Aorta (tissue), 5 donors: ENCODE measurements at places on chromosomes 12 and 14.

DNA sequence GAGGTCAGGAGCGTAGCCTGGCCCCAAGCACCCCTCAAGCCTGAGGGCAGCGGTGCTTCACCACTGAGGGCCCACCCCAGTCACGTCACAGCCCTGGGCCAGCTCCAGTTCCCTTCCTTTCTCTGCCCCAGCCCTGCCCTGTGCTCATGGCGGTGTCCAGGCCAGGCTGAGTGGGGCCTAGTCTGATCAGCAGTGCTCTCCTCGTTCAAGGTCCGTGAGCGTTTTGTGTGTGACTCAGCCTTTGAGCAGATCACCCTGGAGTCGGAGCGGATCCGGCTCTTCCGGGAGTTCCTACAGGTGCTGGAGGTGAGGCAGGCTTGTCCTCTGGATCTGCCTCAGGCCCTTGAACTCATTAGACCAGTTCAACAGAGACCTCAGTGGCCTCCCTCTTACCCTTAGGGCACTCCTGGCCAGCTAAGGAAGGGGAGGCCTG lies 19.0 kb downstream of the PRPF40B start:
- DNase-seq: peak; percentile 59

DNA sequence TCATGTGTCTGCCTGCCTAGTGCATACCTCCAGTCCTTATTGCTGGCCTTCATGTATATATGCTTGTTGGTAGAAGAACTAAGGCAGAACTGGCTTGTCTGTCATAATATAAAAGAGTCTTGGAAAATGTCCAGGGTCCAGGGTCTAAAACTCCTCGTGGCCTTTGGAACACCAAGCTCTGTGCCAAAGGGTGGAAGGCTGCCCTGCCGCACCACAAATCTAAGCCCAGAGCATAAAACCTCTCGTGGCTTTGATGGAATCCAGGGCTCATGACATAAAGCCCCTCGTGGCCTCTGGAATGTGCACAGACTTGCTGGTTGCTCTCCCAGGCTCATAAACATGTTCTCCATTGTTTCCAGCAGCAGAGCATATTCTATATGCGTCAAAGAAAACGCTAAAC lies 107.9 kb downstream of the BBS10 start:
- no peak for DNase-seq

DNA sequence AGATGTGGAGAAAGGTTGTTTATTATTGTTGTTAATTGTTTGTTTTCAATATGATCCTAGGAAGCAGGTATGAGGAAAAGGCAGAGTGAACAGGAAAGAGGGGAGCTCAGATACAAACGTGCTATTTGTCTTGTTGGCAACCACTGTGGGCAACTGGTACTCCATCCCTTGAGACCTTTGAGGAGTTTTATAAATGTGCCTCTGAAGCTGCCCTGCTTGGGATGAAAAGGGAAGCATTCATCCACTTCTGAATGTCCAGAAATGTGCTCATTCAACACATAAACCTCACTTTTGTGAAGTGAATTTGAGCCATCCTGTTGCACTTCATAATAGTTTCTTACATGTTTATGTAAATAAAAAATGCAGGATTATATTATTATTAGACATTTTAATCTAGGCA lies 164.3 kb upstream of the PDZRN4 start:
- DNase-seq: no peak

DNA sequence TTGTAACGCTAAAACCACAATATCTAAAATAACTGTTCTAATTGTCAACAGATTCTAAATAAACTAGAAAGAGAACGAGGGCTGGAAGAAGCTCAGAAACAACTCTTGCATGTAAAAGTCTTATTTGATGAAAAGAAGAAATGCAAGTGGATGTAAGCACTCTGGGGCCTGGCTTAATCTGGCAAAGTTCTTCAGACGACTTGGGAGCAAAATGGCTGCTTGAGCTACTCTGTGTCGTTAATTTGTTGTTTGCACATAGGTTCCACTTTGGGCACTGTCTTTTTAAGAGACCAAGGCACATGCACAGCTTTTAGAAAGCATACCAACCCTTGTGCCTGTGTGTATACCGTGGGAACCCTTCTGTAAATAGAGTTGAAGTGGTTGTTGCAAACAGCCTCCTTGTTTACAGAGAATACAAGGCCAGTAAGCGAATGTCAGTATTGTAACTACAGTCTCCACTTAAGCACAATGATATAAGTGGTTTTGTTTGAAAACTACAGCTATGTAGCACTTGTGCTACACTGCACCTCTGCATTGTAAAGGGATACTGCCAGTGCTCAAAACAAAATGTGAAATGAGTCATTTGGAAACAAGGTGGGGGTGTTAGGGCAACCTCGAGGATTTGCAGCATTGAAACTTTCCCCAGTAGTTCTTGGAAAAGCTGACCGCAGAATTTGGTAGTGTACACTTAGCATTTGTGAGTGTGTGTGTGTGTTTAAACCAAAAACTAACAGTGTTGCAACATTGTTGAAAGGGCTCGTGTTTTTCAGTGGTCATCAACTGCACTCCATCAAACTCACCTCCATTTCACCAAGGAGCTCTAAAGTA lies 154.3 kb downstream of the CEP83 start:
- no peak for DNase-seq

DNA sequence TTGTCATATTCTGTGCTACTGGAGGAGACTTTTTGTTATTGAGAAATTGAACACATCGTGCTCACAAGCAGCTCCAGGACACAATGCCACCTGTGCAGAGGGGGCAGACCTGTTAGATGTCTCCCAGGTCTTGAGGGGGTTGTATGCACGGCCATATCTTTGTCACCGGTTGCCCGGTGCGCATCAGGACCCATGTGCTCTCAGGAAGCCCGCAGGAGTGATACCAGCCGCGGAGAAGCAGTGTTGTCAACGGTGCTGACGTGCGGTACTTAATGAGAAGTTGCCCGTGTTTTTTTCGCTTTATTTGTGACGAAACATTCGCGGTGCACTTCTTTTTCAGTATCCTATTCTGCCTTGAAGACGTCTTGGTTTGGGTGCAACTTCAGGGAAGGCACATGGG lies 128.2 kb upstream of the RTL1 start:
- DNase-seq: peak; percentile 28

GRCh38 chr12:115763982-115764621 lies 513.4 kb downstream of the MED13L start:
- no peak for DNase-seq
